Fibroblast of skin of abdomen (primary cell): ENCODE measurements at places on chromosomes 11 and 22.

GRCh38 chr11:62708793-62709192 is 1.3 kb downstream of the GNG3 start:
- no peak for DNase-seq

- DNase-seq: no peak
Measured at GRCh38 chr11:110761991-110762390, 49.8 kb upstream of the ARHGAP20 start.

DNA sequence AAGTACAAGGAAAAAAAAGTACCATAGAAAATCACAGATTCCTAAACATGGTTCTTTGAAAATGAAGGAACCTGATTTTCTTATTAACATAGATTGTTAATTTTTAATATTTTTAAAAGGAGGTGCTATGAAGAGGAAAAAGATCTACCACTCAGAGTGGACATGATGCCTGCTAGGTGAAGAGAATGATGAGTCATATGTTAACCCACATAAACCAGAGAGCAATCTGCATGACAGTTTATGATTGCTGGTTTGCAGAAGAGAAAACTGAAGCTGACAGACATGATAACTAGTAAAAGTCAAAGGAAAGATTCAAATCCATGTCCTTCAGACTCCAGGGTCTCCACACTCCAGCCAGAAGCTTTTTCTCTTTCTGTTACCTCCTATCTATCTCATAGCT is 1231.7 kb downstream of the LRRC4C start:
- no peak for DNase-seq

DNA sequence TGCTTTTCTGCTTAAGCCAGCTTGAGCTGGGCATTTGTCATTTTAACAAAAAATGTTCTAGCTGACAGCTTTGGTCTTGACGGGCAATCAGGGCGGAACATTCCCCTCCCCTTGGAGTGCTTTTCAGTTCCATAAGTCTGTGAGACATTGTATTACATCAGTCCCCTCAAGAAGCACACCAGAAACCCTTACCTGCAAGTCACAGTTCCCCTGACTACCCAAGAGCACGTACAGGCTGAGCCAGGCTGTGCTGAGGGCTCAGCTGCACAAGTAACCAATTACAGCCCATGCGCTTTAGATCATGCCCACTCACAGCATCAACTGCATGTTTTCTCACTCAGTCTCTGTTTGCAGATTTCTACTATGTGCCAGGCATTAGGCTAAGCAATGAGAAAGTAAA is 19.1 kb downstream of the HIRA start:
- DNase-seq: no peak

DNA sequence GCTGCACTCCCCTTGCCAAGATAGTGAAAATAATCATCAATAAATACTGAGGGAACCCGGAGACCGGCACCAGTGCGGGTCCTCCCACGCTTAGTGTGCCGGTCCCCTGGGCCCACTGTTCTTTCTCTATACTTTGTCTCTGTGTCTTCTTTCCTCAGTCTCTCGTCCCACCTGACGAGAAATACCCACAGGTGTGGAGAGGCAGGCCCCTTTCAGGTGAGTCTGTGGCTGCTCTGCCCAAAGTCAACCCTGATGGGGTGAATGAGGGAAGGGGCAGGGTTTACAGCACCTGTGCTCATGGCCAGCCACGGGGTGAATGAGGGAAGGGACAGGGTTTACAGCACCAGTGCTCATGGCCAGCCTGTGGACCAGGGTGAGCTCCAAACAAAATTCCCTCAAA is 4.7 kb downstream of the BET1L start:
- no peak for DNase-seq

- DNase-seq: no peak
Measured at GRCh38 chr11:10272132-10272531, 21.9 kb downstream of the SBF2 start.

DNA sequence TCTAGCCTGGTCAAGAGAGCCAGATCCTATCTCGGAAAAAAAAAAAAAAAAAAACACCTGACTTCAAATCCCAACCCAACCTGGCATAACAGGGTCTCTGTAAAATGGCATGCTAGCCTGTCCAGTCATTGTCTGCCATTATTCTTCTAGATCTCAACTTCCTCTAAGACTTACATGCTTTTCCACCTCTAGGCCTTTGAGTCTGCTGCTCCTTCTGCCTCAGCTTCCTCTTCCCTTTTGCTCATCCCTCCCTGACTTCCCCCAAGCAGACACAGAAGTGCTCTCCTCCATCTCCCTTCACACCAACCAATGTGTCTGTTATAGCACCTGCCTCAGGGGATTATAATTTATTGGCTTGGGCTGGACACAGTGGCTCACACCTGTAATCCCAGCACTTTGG is 7.8 kb downstream of the STK33 start:
- DNase-seq: no peak

- DNase-seq: no peak
Measured at GRCh38 chr11:36976741-36977140, 378.7 kb upstream of the RAG2 start.

DNA sequence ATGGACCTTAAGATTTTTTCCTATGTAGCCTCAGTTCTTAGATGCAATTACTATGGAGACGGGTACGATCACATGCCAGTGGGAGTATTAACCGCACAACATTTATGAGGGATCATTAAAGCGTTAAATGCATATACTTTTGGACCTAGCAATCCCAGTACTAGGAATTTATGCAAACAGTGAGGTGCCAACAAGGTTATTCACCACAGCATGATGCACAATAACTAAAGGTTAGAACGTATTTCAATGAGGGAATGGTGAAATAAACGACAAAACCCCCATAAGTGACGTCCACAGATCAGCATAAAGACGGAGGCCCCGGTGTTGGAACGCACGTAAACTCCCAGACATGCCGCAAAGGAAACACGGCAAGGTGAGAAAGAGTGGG is 539 bp downstream of the SIRT3 start:
- DNase-seq: no peak

GRCh38 chr11:47967577-47968525 is 12.5 kb upstream of the PTPRJ start:
- peak; percentile 62 for DNase-seq

GRCh38 chr11:2213384-2213842 is 41.8 kb upstream of the TH start:
- DNase-seq: no peak

DNA sequence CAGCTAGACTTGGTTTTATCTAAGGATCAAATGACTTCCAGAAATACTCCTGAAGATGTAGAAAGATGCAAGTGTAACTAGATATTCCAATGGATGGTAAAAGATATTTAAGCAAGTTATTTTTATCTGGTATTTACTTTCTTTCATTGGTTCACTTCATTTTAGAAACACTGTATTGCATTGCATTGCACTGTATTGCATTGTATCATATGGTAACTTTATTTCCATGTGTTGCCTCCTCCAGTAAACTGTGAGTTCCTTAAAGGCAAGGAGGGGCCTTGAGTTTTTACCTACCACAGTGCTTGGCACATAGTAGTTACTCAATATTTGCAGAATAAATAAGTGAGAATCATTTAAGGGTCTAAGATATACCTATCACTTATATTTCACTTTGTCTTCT is 31.8 kb upstream of the FLI1 start:
- DNase-seq: no peak

GRCh38 chr11:9839550-9839949 is 175.7 kb downstream of the SWAP70 start:
- DNase-seq: no peak

DNA sequence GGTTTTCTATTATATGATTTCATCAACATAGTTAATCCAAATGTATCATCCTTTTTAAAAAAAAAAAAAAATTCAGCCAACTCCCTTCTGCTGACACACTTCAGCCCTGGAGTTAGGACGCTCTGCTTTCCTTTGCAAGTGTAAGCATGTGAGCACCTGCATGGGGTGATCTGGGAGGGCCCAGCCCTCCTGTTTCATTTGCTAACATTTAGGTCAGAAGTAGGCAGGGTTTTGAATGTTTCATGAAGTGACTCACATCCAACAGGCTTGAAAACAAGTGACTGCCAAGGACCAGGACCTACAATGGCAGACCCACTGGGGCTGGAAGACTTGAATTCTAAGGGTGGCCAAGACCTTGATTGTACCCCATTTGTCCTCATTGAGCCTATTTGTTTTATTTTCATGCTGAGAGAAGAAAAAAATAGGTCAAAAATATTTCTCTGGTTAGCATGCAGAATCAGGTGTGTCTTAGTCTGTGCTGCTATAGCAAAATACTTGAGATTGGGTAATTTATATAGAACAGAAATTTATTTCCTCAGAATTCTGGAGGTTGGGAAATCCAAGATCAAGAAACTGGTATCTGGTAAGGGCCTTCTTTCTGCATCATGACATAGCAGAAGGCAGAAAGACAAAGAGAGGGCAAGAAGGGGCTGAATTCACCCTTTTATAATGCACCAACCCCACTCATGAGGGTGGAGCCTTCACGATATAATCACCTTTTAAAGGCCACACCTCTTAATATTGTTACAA is 137.6 kb downstream of the CD44 start:
- DNase-seq: no peak

DNA sequence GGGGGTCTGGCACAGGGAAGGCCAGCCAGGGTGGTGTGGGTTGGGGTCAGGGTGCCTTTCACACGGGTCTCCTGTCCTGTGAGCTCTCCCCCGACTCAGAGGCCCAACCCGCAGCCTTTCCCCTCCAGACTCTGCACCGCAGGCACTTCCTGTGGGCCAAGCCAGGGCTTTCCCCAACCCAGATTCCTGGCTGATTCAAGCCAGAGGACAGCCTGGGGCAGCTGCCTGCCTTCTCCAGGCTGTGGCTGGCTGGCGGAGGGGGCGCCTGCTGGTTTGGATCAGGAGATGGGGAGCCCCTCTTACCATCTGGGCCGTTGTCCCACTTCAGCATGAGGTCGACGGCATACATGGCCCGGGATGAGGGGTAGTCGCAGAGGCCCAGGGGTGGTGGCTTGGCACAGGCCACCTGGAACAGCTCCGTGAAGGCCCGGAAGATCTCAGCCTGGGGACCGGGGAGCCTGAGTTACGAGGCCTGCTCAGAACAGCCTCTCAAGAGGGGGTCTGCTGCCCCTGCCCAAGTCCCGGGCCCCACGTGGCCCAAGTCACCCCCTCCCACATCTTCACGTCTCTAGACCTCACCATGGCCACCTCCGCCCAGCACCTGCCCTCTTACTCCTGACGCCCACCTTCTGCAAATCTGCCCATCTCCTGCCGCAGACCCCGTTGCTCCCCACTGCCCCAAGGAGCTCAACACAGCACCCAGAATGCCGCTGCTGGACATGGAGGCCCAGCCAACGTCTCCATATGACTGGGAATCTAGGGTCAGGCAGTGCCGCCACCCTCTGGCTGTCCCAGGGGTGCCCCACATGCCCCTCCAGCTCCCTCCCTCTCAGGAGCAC is 17.3 kb downstream of the TSPO start:
- peak; percentile 41 for DNase-seq

DNA sequence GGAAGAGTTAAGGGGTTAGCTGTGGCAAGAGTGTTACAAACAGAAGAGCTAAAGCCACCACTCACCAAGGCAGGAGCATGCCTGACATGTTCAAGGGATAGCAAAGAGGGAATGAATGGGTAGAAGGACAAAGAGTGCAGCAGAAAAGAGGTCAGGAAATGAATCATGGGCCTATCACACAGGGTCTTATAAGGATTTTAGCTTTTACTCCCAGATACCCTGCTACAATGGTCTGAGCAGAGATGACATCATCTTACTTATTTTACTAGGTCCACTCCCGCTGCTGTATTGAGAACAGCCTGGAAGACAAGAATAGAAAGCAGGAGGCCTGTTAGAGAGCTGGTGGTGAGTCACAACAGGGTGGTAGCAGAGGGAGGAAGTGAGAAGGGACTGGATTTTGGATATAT is 9.8 kb downstream of the TRAF6 start:
- peak; percentile 90 for DNase-seq

DNA sequence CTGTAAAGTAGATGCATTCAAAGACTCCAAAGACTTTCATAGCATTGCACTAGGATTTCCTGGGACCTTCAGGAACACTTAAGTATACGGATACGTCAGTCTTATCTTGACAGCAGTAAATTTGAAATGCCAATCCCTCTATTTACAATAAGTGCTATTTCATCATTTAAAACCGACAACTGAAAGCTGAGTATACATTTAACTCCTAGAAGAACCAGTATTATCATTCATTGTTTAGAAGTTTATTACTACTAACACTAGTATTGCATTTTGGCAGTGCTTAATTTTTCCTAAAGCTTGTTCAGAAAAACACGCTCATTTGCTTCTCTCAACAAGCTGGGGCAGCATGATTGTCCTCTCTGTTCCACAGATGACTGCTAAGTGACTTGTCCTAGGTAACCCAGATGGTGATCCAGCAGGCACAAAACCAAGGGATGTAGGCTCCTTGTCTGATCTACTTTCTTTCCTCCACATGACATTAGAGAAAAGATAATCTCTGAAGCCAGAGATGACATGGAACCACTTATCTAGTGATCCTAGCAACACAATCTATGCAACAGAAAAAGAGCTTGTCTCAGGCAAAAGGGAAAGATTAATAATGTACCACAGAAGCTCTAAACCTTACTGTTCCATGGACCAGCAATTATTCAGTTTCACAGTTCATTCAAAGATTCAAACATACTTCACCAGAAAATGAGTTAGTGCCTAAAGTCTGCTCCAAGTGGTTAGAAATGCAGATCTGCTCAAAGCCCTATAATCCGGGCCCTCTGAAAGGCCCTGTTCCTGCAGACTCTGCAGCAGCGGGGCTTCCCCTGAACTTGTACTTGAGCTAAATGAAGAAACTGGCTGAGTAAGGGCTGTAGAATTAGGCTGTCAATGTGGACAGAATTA is 5.2 kb downstream of the MAML2 start:
- DNase-seq: peak; percentile 69

GRCh38 chr11:71098776-71099175 is 153.6 kb downstream of the SHANK2 start:
- no peak for DNase-seq

DNA sequence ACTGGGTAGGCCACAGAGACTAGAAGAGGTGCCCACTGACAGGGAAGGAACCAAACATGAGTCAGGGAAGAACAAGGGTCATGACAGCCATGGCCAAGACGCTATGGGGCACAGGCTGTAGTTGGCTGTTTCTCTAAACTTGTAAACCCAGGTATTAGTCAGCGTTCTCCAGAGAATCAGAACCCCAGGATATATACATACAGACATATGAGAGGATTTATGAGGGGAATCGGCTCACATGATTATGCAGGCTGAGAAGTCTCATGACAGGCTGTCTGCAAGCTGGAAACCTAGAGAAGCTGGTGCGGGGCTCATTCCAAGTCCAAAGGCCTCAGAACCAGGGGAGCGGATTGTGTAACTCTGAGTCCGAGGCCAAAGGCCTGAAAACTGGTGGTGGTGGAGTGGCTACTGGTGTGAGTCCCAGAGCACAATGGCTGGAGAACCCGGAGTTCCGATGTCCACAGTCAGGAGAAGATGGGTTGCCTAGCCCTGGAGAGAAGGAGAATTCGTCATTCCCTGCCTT is 29.7 kb upstream of the CD81 start:
- no peak for DNase-seq

GRCh38 chr11:122861631-122862030 is 20.9 kb upstream of the JHY start:
- no peak for DNase-seq

DNA sequence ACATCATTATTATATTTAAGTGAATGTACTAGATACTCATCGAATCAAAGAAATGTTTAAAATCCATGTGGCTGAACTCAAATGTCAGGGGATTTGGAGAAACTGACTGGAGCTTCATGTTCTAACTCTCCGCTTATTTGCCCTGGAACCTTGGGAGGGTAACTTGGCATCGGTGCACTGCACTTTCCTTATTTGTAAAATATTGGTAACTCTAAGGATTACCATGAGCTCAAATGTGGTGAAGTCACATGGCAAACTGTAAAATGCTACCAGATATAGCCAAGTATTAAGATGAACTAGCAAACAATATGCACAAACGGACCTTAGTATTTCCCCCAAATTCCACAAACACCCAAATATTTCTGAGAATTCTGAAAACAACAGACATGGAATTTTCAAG is 75.6 kb downstream of the ETS1 start:
- no peak for DNase-seq

GRCh38 chr11:61545341-61545740 is 35.5 kb downstream of the SYT7 start:
- DNase-seq: no peak
